ENCODE measurements at places on chromosomes 11 and 22.

DNA sequence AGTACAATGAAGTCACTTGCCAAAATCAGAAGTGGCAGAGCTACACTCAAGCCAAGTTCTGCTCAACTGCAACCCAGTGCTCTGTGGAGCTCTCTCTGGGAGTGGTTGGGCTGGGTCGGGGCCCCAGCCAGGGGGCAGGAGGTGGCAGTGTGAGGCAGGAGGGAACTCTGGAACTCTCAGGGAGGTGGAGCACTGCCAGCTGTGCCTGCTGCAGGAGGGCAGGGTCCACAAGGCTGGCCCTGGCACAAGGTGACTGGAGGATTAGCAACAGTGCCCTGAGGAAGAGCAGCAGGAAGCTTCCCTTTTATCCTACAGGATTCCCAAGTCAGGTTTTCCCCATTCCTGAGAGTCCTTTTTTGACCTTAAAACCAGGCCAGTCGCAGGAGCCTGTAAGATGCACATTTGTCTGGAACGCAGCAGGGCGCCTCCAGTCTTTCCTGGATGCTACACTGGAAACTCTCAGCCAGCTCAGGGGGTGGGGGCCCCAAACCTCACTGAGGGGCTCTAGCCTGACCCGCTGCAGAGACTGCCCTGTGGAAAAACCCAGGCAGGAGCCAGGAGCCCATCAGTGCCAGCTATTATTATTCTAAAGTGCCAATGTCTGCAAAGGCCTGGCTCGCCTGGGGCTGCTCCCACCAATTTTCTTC is 31.8 kb downstream of the DKK3 start:
- no peak for DNase-seq

DNA sequence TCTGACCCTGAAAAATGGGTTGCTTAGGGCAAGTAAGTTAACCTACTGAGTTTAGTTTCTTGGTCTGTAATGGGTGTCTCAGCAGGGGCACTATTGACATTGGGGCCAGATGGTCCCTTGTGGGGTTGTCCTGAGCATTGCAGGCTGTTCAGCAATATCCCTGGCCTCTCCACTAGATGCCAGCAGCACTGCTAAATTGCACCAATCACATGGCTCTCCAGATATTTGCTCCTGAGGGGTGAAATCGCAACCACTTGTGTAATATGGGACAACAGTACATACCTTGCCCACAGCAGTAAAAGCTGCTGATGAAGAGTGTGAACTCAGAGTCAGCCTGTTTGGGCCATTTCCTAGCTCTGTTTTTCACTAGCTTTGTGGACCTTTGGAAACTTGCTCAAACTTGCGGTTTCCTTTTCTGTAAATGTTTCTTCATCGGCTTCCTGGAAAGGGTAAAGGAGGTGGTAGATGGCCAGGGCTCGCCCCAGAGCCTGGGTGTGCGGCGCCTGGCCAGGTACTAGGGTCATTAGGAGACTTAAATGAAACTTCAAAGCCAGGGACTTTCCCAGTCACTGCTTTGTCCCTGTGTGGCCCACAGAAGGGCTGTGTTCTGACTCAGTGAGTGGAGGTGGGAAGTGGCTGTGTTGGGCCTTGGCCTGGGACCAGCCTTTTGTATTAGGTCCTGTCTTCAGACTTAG is 13.0 kb downstream of the NCF4 start:
- no peak for DNase-seq

DNA sequence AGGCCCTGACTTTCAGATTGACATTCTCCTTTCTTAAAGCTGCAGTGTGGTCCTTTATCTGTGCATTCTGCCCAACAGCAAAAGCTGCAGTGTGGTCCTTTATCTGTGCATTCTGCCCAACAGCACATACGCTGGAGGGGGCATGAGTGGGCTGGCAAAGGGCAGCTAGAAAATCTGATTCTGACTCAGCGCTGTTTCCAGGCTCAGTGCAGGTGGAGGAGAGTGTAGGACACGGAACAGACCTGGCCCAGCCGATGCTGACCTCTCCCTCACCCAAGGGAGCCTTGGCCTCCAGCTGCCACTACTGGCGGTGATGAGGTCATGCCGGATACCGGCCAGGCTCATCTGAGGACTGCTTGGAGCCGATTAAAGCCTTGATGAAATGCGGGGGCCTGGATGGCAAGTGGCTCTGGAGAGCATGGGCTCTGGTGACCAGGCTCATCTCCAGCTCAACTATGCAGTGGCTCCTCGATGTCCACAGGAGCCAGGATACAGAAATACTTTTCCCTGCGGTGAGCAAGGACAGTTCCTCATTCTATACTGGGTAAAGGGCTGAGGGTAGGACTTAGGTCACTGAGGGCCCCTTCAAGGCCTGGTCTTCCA is 84.6 kb downstream of the CLPB start:
- DNase-seq: no peak

DNA sequence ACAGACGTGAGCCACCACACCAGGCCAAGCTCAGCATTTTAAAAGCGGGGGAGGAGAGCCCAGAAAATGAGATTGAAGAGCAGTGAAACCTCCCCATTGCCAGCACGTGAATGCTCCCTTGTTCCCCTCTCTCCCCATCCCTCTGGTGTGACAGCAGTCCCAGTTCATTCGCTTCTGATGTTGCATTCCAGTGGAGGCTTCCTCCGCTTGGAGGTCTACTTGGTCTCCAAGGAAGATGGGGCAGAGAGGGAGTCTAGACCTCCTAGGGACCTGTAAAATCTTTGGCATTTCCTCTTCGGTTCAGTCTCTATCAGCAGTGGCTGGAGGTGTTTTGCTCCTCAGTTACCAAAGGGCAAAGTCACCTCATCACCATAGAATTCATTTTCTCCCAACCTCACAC is 30.2 kb upstream of the EP300 start:
- DNase-seq: peak; percentile 16

- no peak for DNase-seq
Measured at GRCh38 chr11:122293296-122294023, 177.4 kb upstream of the BLID start.

- DNase-seq: no peak
Measured at GRCh38 chr11:61516675-61517572, 8.4 kb downstream of the LRRC10B start.

DNA sequence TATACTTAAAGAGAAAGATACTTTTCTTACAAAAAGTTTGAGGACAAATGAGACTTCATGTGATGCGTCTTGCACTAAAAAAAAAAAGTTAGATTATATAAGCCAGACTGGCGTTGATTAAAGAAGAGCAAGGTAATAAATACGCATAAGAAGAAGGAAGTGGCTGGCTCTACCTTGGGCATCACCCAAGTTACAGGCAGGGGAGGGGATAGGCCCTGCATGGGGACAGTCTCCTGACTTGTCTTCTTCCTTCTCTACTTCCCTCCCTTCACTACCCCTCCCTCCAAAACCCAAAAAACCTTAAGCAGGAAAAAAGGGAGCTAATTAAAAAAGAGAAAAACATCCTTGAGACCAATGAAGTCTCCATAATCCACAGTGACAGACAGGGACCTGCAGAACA is 22.3 kb upstream of the TMA7B start:
- DNase-seq: no peak

- DNase-seq: peak; percentile 11
Measured at GRCh38 chr11:111183706-111184105, 61.8 kb upstream of the POU2AF2 start.

GRCh38 chr22:19266547-19267086 is 24.9 kb downstream of the CLTCL1 start:
- DNase-seq: no peak

All from NT2/D1 (cell line).